ENCODE measurements at places on chromosomes 2 and 18.

DNA sequence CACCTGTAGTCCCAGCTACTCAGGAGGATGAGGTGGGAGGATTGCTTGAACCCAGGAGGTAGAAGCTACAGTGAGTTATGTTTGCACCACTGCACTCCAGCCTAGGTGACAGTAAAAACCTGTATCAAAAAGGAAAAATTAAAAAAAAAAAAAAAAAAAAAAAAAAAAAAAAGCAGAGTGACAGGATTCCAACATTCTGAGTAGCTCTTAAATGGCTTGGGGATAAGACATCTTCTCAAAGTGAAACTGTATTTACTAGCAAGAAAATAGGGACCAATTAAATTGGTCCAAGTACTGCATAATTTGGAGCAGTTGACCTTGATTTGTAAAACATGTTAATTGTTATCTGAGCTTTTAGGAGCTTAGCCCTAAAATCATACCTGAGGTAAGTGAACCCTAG lies 65.7 kb upstream of the TMEM247 start:
- no peak for DNase-seq

DNA sequence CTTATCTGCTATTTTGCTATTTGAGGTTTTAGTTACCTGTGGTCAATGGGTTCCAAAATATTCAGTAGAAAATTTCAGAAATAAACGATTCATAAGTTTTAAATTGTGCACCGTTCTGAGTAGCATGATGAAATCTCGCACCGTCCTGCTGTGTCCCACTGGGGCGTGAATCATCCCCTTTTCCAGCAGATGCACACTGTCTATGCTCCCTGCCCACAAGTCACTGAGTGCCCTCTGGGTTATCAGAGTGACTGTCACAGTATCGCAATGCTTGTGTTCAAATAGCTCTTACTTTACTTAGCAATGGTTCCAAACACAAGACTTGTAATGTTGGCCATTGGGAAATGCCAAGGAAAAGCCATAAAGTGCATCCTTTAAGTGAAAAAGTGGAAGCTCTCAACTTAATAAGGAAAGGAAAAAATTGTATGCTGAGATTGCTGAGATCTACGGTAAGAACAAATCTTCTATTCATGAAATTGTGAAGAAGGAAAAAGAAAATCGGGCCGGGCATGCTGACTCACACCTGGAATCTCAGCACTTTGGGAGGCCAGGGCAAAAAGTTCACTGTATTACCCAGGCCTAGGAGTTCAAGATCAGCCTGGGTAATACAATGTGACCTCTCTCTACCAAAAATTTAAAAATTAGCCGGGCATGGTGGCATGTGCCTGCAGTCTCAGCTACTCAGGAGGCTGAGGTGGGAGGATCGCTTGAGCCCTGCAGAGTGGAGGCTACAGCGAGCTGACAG lies 13.3 kb downstream of the COL4A3 start:
- no peak for DNase-seq

DNA sequence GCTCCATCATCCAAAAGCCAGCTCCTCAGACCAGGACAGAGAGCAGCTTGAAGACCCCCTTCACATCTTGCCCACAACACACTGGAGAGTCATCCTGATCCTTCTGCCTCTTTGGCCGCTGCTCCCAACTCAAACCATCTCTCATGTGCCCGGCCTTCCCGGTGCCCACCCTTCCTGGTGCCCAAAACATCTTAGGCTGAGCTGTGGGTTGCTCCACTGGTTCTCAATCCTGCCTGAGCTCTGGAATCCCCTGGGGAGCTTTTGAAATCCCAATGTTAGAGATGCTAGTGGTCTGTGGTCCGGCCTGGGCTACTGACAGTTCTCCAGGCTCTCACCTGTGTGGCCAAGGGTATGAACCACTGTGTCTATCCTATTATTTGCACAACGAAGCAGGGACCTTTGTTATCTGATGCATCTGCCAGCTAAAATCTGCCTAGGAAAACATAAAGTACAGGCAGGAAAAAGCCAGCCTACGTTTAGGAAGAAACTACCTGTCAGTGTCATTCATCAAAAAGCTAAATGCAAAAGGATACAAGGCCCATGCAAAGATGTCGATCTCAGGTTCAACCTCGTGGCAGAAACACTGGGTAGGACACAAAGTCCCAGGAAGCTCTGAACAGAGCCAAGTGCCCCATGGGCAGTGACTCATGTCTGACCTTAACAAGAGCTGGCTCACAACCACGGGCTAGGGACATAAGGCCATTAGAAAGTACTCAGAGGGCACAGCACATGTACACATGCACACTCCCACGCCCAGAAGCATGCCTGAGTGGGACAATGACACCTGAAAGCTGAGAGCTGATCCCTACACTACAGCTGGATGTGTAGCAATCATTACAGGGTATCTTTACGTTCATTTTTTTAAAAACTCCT lies 30.8 kb downstream of the TBC1D8 start:
- no peak for DNase-seq

DNA sequence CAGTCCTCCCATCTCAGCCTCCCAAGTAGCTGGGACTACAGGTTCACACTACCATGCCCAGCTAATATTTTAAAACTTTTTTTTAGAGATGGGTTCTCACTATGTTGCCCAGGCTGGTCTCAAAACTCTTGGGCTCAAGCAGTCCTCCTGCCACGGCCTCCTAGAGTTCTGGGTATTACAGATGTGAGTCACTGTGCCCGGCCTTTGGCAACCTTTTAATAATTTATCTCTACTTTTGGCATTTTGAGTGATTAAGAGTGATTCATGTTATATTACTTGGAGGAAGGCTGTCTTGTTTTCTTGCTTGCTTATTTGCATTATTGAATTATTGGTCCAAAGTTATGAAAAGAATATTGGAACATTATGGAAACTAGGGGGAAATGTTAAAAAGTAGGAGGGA lies 24.3 kb downstream of the NCOA1 start:
- DNase-seq, result no peak

DNA sequence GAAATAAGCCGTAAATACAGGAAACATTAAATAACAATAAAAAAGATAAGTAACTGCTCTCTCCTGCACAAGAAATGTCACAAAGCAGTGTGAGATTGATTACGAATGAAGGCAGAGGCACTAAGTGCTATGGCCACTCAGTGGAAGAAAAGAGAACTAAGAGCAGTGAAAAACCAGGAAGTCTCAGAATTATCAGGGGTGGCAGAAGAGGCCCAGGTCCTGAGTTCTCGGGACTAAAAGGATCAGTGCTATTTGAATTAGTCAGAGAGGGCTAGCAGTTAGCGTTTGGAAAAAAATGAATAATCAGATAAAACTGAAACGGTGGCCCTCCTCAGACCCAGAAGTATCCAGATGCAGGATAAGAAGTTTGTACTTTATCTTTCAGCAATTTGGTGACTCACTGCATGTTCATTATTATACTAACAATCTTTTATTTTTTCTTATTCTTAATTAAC lies 367.1 kb downstream of the ZEB2 start:
- no peak for DNase-seq

DNA sequence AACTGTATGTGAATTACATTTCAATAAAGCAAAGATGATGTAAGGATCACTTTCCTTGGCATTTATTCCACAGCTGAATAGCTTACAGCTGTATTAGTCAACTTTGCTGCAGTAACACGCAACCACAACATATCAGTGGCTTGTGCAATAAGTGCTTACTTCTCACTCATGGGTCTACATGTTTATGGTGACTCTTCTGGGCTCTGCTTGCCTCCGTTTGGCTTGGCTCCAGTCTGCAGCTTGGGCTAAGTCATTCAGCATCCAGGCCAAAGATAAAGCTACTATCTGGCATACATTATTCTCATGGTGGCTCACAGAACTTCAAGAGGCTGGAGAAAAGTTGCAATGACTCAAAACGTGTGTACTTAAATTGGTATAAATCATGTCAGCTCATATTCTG lies 355.0 kb downstream of the RNF144A start:
- no peak for DNase-seq

GRCh38 chr2:10971161-10971887 lies 59.6 kb downstream of the KCNF1 start:
- no peak for DNase-seq

- no peak for DNase-seq
Measured at GRCh38 chr18:76573325-76574025, 78.4 kb upstream of the ZNF516 start.

- DNase-seq, result peak; percentile 45
Measured at GRCh38 chr18:75407468-75408437, 19.8 kb downstream of the SMIM21 start.

GRCh38 chr2:68385220-68385906 lies 20.3 kb downstream of the PLEK start:
- DNase-seq, result no peak

DNA sequence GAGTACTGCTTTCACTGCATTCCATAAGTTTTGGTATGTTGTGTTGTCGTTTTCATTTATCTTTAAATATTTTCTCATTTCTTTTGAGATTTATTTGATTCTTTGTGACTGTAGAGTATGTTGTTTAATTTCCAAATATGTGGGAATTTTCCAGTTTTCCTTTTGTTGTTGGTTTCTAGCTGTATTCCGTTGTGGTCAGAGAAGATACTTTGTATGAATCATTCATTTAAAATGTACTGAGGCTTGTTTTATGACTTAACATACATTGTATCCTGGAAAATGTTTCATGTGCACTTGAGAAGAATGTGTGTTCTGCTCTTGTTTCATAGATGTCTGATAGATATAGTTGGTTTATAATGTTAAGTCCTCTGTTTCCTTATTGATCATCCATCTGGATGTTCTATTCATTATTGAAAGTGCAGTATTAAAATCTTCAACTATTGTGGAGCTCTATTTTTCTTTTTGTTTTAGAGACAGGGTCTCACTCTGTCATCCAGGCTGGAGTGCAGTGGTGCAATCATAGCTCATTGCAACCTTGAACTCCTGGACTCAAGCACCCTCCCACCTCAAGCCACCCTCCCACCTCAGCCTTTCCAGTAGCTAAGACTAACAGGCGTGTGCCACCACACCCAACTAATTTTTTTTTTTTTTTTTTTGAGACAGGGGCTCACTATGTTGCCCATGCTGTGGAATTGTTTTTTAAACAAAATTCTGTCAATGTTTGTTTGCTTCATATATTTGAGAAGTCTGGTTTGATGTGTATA lies 96.8 kb downstream of the TAF4B start:
- DNase-seq, result no peak

GRCh38 chr2:175647058-175647457 lies 355.0 kb downstream of the LNPK start:
- DNase-seq, result no peak

- DNase-seq, result no peak
Measured at GRCh38 chr2:44731505-44731904, 210.0 kb upstream of the SIX3 start.

- no peak for DNase-seq
Measured at GRCh38 chr2:132420816-132421805, 4.5 kb downstream of the GPR39 start.

GRCh38 chr18:59456657-59457056 lies 97.6 kb upstream of the LMAN1 start:
- no peak for DNase-seq

- no peak for DNase-seq
Measured at GRCh38 chr18:43919551-43919950, 642.3 kb upstream of the SYT4 start.

DNA sequence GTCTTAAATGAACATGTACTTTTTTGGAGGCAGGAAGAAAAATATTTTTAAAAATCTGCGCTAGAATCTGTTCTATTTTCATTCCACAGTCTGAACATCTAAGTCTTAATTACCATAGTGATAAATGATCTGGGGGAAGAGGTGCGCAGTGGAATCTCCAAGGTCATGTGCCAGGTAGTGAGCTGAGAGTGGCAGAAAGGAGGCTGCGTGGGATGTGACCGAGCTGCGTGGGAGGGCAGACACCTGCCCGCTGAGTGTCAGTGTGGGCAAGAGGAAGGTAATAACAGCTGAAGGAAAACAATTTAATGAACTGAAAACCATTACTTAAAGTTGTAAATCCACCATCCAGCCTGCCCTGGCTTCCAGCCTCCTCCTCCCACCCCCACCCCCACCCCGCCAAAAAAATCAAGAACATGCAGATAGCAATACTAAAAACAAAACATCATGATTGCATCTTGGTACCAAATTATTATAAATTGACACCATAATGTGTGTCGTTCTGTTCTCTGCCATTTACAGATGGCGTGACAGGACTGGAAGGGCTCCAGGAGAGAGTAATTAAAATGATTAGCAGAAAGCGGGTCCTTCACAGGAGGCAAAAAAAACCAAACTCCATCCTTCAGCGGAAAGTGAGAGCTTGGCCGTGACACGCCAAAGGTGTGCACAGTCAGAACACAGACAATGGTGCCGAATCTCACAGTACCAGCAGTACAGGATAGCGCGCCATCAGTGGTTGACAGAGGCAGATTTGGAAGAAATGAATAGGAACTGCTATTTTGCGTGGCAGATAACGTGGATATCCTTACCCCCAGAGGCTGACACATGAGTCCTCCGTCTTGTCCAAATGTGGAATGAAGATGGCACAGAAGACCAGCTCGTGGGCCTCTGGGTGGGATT lies 11.4 kb upstream of the DTNB start:
- no peak for DNase-seq

- DNase-seq, result no peak
Measured at GRCh38 chr2:213015387-213016165, 135.8 kb downstream of the IKZF2 start.

- DNase-seq, result no peak
Measured at GRCh38 chr2:27705851-27706622, 42.3 kb downstream of the SLC4A1AP start.

DNA sequence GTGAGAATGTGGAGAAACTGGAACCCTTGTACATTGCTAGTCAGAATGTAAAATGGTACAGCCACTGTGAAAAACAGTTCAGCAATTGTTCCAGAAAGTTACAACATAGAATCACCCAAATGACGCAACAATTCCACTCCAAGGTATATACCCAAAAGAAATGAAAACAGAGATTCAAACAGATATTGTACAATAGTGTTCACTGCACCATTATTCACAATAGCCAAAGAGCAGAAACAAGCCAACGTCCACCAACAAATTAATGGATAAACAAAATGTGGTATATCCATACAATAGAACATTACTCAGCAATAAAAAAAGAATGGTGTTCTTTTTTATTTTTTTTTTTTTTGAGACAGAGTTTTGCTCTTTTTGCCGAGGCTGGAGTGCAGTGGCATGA lies 10.9 kb downstream of the CLASP1 start:
- no peak for DNase-seq

DNA sequence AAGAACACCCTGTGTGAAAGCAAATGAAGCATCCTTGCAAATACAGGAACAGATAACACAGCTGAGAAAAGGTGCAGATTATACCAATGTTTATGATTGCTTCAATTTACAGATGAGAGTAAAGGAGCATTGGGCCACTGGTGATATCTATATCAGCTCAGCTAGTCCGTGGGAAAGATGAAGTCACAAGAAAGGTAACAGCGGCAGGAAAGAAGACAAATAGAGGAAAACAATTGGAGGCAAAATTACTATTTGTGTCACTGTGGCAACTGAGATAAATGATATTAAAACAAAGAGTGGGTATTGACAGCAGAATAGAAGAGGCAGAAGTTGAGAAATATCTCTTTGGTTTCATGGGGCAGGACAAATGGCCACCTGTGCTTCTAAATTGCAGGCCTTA lies 121.2 kb upstream of the CAVIN2 start:
- no peak for DNase-seq

GRCh38 chr18:31189757-31190156 lies 27.1 kb upstream of the DSC1 start:
- no peak for DNase-seq
